ENCODE measurements at places on chromosomes 2 and 18. TPM values are rescaled to one million over a fixed set of nuclear protein-coding genes. Genes with fewer than 3 reads are reported as not detected.

GRCh38 chr2:197601726-197602125 is 73.7 kb downstream of the RFTN2 start:
- no peak for DNase-seq

- no peak for DNase-seq
These were observed 430.4 kb downstream of the TXNL1 start for GRCh38 chr18:56207989-56208388.

GRCh38 chr2:150697596-150697995 is 210.1 kb upstream of the RND3 start:
- DNase-seq, result no peak

DNA sequence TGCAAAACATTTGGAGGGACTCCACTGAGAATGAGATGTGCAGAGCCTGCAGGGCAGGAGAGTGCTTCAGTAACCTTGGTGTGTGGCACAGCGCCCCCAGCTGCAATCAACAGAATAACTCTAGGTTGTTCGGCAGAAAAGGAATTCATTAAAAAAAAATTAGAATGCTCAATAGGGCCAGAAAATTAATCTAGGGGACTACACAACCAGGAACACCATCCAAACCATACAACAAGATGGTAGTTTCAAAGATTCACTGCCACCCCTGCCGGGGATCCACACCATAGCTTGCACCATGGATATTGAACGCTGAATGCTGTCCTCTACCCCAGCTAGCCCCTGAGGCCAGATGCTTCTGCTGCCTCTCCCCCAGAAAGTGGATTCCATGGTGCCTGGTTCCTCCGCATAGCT is 50.1 kb downstream of the THUMPD2 start:
- peak; percentile 48 for DNase-seq

- DNase-seq, result no peak
These were observed 12.5 kb downstream of the MAP4K4 start for GRCh38 chr2:101710036-101710435.

MYOM1 gene
- total RNA-seq, result 1.6 TPM

GRCh38 chr18:43692099-43692690 is 414.9 kb upstream of the SYT4 start:
- DNase-seq, result no peak

DNA sequence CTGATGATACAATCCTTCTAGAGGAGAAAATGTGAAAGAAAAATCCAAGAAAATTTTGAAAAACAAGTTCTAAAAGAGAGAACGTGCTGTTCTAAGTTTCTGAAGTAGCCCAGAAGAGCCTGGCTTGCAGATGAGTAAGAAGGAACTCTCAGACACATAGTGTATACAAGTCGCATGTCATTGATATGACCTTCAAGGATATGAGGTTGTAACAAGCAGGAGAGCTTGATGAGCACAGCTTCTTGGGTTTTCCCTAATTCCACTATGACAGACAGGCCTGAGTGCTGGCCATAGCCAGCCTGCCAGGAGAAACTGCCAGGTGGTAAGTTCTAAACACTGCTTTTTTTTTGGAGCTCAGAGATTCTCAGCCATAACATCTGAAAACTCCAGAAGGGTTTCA is 235.7 kb upstream of the SIX2 start:
- no peak for DNase-seq

GRCh38 chr2:8418721-8419120 is 263.1 kb upstream of the ID2 start:
- DNase-seq, result no peak

IL36G gene
- total RNA-seq, result 0.20 TPM

DNA sequence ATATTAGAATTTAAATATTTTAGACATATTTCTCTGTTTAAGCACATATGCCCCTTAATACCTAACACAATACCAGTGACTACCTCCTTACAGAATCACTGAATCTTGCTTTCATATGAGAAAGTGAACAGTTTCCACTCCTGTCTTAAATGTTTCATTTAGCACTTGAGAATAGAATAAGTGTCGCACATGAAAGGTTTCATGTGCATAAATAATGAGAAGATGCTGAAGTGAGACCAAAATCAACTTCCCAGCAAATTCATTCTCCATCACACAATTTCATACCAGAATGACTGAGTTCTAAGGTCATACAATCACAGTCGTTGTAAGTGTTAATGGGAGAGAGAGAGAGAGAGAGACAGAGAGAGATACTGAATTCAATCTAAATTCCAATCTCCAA is 51.2 kb downstream of the ATIC start:
- DNase-seq, result no peak

- no peak for DNase-seq
These were observed 68.1 kb upstream of the SPTBN1 start for GRCh38 chr2:54388076-54388475.

- DNase-seq, result peak; percentile 25
These were observed 316 bp downstream of the FKBP7 start for GRCh38 chr2:178478130-178478438.

GKN1 gene
- 0.53 TPM for total RNA-seq

DNA sequence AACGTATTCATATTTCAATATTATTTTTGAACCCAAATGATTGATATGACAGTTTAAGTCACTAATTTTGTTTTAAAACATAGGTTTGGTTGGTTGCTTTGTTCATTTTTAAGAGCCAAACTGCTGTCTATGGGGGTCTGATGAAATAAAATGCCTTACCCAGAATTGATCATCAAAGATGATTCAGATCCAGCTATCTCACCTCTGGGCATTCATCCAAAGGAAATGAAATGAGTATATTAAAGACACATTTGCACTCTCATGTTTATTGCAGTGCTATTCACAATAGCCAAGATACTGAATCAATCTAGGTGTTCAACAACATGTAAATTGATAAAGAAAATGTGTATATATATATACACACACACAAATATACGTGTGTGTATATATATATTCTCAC is 326.9 kb upstream of the GULP1 start:
- DNase-seq, result no peak

REG3G gene
- not detected for total RNA-seq

CHRND gene
- total RNA-seq, result not detected

GRCh38 chr2:67246791-67247190 is 150.3 kb upstream of the ETAA1 start:
- DNase-seq, result no peak

ZC3H8 gene
- 7.4 TPM for total RNA-seq

DNA sequence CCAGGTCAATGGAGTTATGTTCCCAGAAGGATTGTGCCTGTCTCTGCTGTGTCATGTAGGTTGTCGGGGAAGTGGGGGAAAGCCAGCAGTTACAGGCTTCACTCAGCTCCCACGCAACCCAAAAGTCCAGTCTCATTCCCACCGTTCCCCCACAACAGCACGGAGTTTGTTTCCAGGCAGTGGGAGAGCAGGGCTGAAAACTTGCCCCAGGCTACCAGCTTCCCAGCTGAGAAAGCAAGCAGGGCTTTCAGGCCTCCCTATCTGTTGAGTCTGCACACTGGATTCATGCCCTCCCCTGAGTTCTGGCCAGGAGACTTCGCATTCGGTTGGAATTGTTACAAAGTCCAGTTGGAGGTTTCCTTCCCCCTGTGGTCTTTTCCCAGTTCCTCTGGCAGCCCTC is 76.3 kb downstream of the TMX3 start:
- DNase-seq, result no peak

DNA sequence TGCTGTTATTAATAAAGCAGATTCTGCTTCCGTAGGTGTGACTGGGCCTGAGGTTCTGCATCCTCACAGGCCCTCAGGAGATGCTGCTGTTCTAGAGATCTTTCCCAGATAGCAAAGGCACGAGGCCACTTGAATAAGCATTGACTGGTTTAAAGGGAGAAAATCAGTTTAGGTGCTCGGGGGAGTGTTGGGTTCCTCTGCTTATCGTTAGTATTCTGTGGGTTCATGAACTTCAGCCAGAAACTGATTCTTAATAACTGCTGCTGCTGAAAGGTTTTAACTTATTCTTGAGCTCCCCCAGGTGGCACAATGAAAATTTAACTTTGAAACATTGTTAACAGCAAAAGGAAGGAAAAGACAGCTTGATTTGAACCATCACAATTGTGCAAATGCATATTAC is 56.9 kb downstream of the ITGA6 start:
- DNase-seq, result peak; percentile 26

ITGB6 gene
- 41.1 TPM for total RNA-seq

DNA sequence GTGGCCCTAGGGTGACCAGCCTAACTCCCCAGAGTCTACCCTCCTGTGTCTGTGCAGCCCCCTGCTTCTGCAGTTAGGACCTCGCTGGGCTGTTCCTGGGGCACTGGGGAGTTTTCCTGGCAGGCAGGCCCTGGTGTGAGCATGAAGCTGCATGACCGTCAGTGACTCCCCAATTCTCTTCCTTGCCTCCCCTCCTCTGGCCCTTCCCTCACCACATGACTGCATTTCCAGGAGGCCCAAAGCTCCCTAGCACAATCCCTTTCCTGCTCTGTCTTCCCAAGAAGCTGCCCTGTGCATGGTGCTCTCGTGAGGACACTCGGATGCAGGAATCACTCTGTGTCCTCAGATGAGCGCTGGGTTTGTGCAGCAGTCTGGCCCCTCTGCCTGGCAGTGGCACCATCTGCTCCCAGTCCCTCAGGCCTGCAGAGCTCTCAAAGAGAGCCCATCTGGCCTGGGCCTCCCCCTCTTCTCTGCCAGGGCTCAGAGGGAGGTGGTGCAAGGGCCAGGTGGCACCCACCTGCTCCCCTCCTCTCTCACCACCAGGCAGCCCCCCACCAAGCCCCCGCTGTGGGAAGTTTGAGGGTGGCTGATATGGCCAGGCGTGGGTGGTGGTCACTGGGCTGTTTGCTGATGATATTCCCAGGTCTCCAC is 125.6 kb upstream of the HS6ST1 start:
- no peak for DNase-seq

DNA sequence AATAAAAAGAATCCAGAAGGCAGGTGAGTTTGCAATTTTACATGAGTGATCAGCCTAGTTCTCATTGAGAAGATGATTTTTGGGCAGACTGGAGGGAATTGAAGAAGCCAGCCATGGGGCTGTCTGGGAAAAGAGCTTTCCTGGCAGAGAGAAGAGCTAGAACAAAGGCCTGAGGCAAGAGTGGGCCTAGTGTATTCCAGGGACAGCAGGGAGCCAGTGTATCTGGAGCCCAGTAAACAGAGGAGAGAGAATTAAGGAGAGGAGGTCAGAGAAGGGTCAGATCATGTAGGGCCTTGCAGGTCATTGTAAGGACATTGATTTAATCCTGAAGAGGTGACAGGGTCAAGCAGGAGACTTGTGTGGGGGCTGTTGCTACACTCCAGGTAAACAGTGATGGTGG is 195.8 kb downstream of the SATB2 start:
- DNase-seq, result no peak

TWIST2 gene
- total RNA-seq, result 19.7 TPM

DNA sequence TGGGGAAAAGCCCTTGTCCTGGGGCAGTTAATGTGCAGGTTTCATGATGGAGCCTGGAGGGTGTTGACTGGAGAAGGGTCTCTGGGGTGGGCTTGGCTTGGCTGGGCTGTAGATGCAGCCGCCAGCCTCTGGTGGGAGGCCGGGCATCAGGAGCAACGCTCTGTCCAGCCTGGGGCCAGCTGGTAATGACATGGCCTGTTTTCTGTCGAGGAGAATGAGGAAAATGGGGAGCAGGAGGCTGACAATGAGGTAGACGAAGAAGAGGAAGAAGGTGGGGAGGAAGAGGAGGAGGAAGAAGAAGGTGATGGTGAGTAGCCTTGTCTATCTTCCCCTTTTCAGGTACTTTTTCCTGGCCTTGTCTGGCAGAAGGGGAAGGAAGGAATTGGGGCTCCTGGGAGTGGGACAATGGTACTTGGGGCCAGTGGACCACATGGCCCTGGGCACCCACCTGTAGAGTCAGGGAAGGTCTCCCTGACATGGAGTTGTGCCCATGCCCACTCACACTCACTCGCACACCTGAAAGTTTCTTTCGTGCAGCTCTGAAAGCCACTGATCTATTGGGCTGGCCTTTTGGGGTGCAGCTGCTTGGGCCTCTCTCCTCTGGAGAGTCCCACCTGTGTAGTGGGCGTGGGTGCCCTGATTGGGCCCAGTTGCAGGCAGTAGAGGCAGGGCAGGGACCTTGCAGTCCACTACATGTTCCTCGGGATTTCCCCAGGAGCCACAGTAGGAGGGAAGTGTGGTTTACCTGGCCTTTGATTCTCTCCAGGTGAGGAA is 3.5 kb downstream of the PTMA start:
- no peak for DNase-seq

GRCh38 chr2:241291153-241291552 is 24.3 kb downstream of the HDLBP start:
- no peak for DNase-seq

GRCh38 chr2:64727013-64727767 is 73.5 kb upstream of the SERTAD2 start:
- no peak for DNase-seq

GRCh38 chr2:68234405-68234804 is 17.9 kb downstream of the PPP3R1 start:
- no peak for DNase-seq
